ENCODE measurements at places on chromosomes 3 and 15.
A peak's percentile ranks its signal among the peaks of the same experiment; 100 is the strongest.

DNA sequence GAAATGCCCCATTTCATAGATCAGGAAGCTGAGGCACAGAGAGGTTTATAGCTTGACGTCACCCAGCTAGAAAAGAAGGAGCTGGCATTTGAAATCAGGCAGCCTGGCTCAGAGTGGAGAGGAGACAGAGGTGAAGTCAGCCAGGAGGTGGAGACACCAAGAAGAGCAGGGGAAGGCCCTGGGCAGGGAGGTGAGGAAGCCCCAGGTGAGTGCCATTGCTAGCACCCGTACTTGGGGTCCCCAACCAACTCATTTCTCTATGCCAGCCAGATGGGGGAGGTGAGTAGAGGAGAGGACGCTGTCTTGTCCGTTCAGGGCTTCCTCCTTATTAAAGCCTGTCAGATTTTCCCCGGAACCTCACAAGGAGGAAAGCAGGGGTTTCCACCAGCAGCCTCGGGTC, 149.6 kb upstream of the TLE3 start:
- peaks cover 61% of the 10 kb centered on the region for H3K27me3 ChIP-seq
- H3K27ac ChIP-seq, result no peak overlapping the region
- H3K36me3 ChIP-seq, result no peaks in the 10 kb centered on the region
- no peak for DNase-seq

DNA sequence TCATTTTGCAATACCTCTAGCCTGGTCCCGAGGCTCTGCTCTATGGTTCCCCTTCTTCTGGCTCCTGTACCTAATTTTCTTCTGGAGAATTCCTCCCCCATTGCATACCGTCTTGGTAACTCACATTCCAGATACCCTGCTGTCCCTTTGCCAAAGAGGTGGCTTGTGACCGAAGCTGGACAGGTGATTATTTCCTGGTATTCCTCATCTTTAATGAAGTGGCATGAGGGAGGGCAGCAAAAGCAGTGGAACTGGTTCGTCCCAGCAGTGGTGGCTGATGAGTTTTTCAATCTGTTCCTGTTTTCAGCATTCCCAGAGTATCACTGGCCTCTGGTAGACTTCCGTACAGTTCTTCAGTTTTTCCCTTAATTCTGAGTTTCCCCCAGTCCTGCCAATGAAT, 186.2 kb upstream of the CADPS start:
- H3K27me3 ChIP-seq, result no peaks in the 10 kb centered on the region
- H3K4me1 ChIP-seq, result peaks cover 15% of the 10 kb centered on the region
- H3K27ac ChIP-seq, result no peak overlapping the region
- H3K36me3 ChIP-seq, result no peaks in the 10 kb centered on the region
- DNase-seq, result no peak

DNA sequence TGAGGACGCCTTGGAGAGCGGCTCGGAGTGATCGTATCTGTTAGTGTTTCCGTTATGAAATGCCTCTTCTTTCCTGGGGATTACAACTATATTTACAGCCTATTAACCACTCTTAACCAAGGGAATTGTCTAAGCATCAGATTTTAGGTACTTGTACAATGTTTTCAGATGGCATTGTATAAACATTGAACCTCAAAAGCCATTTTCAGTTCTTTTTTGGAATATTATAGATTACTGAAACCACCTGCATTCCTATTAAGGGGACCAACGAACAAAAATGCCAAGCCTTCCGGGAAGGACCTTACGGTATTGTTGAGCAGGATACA, 1.1 kb downstream of the NEO1 start:
- peak overlapping the region; percentile 98 for H3K27ac ChIP-seq
- no peak for DNase-seq
- H3K4me1 ChIP-seq, result peaks cover 24% of the 10 kb centered on the region
- no peak overlapping the region for H3K4me3 ChIP-seq

GRCh38 chr3:175965036-175965435, 1105.9 kb downstream of the NAALADL2 start:
- H3K36me3 ChIP-seq, result peaks cover 2% of the 10 kb centered on the region
- no peaks in the 10 kb centered on the region for H3K4me1 ChIP-seq
- no peaks in the 10 kb centered on the region for H3K27me3 ChIP-seq
- DNase-seq, result no peak
- no peak overlapping the region for H3K4me3 ChIP-seq
- H3K27ac ChIP-seq, result no peak overlapping the region

GRCh38 chr15:26073430-26074333, 210.6 kb upstream of the ATP10A start:
- DNase-seq, result no peak
- H3K27ac ChIP-seq, result no peak overlapping the region
- H3K36me3 ChIP-seq, result no peaks in the 10 kb centered on the region
- H3K27me3 ChIP-seq, result peaks cover 4% of the 10 kb centered on the region
- no peaks in the 10 kb centered on the region for H3K4me1 ChIP-seq
